NCI-H774 (cell line): ENCODE measurements at places on chromosomes 6 and 20.

DNA sequence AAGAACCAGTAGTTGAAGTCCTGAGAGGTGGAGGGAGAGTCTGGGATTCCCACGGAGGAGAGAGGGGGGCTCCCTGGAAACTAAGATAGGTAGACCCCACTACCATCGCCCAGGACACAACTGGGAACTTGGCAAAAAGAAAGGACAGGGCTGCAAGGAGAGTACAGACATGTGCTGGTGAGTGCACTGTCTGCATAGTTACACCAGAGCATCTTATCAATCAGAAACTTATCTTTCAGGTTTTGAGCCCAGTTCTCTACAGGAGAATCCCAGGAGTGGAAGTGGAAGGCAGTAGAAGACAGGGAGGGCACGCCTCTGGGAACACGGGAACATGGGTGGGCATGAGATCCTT is 12.2 kb downstream of the NFKBIL1 start:
- no peak for DNase-seq

GRCh38 chr6:31407699-31408098 is 4.3 kb downstream of the MICA start:
- DNase-seq, result no peak

- no peak for DNase-seq
Measured at GRCh38 chr20:52105442-52106422, 85.8 kb downstream of the ZFP64 start.

DNA sequence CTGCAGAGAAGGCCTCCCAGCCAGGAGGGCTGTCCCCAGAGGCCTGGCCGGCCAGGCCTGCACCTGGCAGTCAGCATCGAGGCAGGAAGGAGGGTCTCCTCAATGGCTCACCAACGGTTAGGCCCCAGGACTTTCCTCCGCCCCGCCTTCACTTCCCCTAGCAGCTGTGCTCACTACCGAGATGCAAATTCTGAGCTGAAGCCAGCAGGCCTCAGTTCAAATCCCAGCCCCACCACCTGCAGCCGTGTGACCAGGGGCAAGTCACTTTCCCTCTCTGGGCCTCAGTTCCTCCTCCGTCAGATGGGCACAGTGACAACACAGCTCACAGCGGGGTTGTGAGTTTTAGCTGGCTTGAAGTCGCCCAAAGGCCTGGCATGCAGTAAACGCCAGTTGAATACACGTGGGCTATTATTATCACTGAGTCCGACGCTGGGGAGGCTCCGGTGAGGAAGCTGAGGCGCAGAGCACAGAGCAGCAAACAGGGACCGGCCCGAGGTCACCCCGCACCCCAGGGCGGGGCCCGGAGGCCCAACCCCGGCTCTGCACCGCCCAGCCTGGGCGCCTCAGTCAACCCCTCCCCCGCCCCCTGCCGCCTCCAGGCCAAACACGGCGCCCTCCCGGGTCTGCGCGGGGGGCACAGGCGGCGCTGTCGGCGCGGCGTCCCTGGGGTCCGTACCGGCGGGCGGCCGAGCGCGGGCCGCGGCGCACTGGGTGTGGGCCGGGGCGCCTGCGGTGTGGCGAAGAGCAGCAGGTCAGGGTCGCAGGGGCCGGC is 671 bp downstream of the E2F1 start:
- DNase-seq, result peak; percentile 19

GRCh38 chr20:53220482-53221307 is 248.5 kb downstream of the TSHZ2 start:
- no peak for DNase-seq

GRCh38 chr20:8803941-8804340 is 264.9 kb upstream of the PLCB4 start:
- DNase-seq, result no peak

DNA sequence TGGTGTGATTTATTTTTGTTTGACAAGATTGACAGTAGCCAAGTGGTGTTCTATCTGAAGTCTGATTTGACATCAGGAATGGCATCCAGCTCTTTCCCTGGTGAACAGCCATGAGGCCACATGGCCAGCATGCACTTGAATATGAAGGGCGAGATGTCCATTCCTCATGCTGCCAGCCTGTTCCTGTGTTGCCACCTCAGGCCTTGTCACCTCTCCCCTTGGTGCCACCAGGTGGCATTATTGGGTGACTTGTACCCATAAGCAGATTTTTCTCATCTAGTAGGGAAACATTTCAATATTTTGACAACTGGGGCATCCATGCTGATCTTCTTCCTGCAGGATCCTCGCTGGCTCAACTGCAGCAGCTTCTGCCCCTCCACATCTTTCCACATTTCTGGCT is 199.1 kb downstream of the ERMARD start:
- DNase-seq, result peak; percentile 73

DNA sequence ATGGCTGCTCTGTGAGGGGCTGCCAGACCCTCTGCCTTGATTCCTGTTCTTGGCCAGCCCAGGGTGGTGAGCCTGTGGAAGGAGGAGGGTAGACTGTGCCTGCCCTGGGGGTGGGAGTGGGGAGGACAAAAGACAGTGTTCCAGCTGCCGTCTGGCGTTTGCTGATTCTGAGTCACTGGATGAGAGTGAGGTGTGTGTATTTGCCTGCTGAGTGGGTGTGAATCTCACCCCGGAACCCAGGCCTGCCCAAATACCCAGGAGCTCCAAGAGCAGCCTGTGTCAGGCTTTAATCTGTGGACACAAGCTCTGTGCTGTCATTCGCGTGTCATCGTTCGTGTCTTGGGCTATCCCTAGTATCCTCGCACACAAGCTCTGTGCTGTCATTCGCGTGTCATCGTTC is 2.6 kb upstream of the LKAAEAR1 start:
- DNase-seq, result no peak

DNA sequence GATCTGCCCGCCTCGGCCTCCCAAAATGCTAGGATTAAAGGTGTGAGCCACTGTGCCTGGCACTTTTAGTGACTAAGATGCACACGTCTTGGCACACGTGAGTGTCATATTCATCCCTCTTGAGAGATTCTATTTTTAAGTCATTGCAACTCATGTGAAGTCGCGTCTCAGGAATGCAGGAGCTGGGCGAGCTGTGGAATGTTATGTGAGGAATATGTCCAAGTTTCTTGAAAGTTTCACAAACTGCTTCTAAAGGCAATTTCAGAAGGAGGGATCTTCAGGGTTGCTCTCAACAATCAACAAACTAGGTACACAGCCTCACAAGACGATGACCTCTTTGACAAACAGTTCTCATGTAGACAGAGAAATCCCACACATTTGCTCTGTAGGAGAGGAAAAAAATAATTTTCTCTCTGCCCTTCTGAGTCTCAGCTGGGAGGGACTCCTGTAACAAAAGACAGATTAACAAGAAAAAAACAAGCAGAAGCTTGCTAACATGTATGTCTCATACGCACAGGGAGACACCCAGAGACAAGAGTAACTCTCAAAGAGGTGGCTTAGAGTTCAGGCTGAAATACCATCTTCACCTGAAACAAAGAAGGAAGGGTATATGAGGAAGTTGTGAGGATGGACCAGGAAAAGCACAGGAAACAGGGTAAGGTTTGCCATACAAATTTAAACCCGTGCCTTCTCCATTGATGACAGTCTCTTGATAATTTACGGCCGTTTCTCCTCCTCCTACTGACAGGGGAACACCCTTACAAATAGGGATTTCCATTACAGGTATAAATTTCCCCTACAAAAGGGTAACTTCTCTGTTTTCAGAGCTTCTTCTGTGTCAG is 45.3 kb upstream of the FAM50B start:
- DNase-seq, result no peak

- no peak for DNase-seq
Measured at GRCh38 chr20:37458761-37459160, 62.3 kb upstream of the NNAT start.

DNA sequence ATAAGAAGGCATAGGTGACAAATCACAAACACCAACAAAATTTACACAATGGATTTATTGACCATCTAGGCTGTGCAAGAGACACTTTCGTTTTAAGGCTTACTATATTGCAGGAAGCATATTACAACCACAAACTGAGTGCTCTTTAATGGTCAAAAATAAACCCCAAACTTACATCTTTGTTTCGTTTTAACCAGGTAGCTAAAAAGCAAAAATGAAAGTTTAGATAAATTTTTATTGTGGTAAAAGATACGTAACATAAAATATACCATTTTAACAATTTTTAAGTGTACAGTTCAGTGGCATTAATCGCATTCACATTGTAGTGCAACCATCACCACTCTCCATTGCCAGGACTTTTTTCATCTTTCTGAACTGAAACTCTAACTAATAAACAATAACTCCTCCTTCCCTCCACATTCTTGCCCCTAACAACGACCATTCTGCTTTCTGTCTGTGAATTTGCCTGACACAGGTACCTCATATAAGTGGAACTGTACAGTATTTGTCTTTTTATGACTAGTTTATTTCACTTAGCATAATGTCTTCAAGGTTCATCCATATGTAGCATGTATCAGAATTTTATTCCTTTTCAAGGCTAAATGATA is 32.3 kb upstream of the DUSP22 start:
- no peak for DNase-seq

DNA sequence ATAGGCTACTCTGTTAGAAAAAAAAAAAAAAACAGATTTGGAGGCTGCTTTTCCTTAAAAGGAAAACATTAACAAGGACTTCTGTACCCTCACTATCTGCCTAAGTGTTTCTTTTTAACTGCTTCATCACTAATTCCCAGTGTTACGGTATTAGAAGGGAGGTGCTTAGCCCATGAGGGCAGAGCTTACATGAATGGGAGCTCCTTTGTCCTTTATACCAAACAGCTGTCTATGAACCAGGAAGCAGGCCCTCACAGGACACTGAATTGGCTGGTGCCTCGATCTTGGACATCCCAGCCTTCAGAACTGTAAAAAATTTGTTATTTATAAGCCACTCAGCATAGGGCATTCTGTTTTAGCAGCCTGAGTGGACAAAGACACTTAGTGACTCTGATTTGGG is 215.6 kb upstream of the NRSN1 start:
- DNase-seq, result no peak

GRCh38 chr20:10856237-10857015 is 182.6 kb upstream of the JAG1 start:
- DNase-seq, result no peak

GRCh38 chr20:20204256-20204655 is 151.9 kb downstream of the CFAP61 start:
- no peak for DNase-seq

DNA sequence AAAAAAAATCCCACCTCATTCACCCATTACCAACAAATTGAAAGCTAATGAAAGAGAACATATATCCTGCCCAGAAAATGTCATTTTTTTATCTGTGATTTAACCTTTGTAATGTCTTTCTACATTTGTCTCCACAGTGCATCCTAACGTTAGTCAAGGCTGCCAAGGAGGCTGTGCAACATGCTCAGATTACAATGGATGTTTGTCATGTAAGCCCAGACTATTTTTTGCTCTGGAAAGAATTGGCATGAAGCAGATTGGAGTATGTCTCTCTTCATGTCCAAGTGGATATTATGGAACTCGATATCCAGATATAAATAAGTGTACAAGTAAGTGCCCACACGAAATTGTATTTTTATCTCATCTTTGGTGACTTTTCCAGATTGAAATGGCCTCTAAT is 30.0 kb downstream of the RSPO3 start:
- DNase-seq, result no peak

DNA sequence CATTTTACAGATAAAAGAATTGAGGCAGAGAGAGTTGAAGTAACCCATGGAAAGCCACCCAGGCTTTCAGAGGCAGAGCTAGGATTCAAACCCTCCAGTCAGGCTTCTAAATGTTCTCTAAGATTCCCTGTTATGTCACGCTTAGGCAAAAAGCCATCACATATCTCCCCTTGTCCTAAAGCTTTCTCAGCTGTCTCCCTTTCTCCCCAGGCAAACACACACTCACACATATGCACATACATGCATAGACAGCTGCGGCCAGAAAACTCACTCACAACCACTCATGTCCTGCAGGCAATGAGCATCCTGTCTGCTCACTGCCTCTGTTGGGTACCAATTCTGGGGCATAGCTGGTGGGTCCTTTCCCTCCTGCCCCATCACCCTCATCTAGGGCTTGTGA is 595.9 kb upstream of the CHD6 start:
- no peak for DNase-seq

- DNase-seq, result no peak
Measured at GRCh38 chr20:3616250-3616649, 46.9 kb downstream of the GFRA4 start.

GRCh38 chr20:14597206-14597715 is 259.8 kb upstream of the FLRT3 start:
- DNase-seq, result no peak

GRCh38 chr20:38386004-38386403 is 39.7 kb downstream of the LBP start:
- DNase-seq, result no peak

- DNase-seq, result no peak
Measured at GRCh38 chr20:31568773-31569162, 36.3 kb upstream of the ID1 start.

GRCh38 chr6:16043171-16044135 is 85.4 kb upstream of the MYLIP start:
- DNase-seq, result no peak

DNA sequence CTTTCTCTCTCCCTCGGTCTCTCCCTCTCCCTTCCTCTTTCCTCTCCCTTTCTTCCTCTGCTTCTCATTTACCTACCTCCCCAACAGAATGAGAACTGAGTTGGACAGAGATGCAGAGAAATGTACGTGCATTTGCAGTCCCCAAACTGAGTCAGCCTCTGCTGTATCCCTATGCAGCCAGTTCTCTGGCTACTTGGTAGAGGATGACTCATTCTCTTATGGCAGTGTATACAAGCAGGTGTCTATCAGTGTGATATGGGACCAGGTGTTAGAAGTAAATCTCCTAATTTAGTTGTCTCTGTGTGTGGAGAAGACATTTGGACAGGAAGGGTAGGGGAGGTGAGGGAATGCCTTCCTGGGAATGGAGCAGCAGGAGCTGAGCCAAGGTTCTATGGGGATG is 470.8 kb downstream of the CD109 start:
- DNase-seq, result no peak

DNA sequence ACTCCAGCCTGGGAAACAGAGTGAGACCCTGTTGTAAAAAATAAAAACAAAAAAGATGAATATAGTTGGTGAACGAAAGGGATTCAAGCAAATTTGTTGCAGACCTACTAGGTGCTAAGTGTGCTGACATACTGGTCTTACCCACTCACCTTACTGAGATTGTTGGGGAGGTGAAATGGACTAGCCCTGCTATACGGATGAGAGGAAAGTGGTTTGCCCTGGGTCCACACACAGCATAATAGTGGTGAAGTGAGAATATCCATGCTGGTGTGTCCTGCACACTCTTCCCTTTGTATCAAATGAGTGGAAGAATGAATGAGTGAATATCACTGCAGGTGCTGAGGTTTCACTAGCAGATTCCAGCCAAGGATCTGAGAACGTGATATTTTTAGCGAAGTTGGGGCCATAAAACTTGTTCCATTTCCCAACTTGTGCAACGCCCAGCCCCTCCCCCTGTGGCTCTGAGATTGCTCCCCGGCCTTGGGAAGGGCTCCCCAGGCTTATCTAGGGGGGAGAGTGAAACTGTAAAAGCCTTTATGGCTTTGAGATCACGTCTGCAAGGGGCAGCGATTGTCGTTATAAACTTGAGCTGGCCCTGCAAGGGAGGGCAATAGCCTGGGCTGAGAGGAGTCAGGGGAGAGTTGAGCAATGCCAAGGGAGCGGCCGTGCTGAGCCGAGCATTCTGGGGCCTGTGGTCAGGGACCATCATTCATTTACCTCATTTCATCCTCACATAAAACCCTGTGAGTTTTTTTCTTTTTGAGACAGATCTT is 33.2 kb upstream of the TTPAL start:
- DNase-seq, result no peak

- no peak for DNase-seq
Measured at GRCh38 chr6:15183979-15184378, 61.9 kb upstream of the JARID2 start.
